ENCODE measurements at places on chromosomes 7 and 10.

DNA sequence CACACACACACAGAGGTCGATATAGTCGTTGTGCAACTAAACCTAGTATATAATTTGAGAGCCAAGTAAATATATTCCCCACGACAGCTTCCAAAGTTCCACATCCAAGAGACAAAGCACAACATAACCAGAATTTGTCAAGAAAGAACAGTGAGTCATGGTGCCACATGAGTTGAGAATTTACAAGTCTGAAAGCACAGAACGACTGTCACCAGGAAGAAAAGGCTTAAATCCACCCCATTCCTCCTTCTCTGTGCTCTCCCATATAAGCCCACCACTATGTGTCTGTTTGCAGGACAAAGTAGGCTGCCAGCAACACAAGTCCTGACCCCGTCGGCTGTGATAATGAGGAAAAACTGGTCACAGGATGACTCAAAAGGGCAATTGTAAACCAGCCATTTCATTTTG is 32.8 kb downstream of the GSAP start:
- no peak for DNase-seq

DNA sequence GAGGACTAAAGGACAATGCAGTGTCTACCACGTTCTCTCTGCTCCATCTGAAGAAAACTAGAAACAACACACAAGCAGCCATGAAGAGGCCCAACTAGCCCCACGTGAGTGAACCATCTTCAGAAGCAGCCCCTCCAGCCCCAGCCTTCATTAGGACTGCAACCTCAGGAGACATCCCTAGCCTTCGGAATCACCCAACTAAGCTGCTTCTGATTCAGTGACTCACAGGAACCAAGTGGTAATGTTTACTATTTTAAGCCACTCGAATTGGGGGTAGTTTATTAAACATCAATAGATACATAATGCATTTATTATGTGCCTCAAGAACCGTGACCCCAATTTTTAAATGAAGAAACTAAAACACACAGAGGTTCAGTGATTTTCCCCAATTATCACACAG is 22.6 kb downstream of the ARHGAP12 start:
- no peak for DNase-seq

DNA sequence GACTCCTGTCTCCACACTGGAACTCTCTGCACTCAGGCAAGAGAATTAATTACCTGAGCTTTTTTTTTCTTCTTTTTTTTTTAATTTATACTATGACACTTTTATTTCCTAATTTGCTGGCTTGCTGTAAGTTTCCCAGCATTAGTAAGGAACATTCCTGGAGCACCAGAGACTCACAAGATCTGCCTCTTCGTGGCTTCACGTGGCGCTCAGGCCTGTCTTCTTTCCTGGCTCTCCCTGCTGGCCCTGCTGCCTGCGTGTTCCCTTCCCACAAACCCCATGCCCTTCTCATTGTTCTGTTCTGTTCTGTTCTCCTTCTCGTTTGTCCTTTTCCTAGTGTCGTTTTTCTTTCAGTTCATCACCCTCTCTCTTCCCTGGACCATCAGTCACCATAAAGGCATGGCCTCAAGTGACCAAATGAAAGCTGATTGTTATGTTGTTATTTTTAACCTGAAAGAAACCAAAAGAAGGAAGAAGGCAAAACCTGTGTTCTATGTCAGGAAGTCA is 591.6 kb upstream of the PFKP start:
- no peak for DNase-seq

DNA sequence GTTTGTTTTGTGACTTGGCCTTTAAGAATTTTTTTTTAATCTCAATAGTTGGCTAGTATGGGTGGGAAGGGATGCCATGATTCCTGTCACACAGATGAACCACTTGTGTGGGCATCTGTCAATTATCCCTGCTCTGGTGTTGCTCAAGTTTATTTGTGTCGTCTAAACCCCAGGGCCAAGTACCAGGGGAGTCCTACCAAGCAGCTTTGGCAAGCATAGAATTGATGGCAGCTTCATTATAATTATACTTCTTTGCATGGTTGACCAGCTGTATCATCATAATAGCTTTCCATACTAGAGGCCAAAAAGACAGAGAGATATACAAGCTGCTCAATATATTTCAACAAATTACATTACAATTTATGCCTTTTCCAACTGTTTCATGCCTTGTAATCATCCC is 30.4 kb downstream of the SUGCT start:
- no peak for DNase-seq

DNA sequence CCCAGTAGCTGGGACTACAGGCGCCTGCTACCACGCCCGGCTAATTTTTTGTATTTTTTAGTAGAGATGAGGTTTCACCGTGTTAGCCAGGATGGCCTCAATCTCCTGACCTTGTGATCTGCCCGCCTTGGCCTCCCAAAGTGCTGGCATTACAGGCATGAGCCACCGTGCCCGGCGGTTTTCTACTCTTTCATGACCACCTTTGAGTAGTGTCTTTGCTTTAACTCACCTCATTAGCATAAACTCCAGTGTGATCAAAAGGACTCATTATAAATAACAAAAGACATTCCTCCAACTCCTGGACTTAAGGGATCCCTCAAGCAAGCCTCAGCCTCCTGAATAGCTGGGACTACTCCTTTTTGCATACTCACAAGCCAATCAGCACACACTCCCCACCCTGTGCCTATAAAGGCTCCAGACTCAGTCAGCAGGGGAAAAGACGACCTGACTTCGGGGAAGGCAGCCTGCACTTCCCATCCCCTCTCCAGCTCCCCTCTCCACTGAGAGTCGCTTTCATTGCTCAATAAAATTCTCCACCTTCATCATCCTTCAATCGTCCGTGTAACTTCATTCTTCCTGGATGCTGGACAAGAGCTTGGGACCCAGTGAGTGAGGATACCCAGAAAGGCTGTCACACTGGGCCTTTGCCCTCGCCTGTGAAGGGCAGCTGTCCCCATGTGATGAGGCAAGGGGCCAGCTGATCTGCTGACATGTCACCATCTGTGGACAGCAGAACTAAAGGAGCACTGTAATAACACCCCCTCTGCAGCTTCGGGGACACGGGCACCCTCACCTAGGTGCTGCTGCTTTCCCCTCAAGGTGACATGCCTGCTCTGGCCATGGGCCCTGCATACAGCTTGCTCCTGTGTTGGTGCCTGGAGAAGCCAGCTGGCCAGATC is 35.0 kb upstream of the EIF4H start:
- DNase-seq = no peak

GRCh38 chr10:11724938-11725776 is 17.0 kb upstream of the ECHDC3 start:
- DNase-seq = peak; percentile 77

- no peak for DNase-seq
These were observed 377.3 kb upstream of the ZMIZ1 start for GRCh38 chr10:78691301-78692030.

GRCh38 chr7:80449836-80450235 is 62.0 kb downstream of the GNAT3 start:
- no peak for DNase-seq

DNA sequence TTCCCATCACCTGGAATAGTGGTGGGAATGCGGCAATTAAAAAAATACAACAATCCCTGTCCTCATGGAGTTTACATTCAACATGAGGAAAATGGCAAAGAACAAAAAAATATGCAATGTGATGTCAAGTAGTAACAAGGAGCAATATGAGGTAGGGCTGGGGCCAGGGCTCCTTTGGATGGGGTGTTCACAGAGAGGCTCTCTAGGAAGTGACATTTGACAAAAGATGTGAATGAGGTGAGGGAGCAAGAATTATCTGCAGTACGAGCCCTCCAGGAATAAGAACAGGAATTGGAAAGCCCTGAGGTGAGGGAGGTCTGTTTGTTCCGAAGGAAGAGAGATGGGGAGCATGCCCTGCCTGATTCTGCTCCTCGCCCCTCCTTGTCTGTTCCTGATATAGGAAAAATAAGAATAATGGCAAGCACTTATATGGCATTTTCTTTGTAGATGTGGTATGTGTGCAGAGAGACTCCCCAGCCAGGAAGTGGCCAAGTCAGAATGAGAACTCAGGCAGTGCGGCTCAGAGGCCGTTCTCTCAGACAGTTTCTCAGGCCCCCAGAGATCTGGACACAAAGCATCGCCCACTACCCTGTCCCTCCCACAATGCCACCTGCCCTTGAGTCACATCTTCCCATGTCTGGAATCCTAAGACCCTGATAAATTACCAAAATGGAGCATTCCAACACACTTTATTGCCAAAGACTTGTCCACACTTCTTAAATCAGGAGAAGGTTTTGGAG is 105.6 kb downstream of the APBB1IP start:
- no peak for DNase-seq

DNA sequence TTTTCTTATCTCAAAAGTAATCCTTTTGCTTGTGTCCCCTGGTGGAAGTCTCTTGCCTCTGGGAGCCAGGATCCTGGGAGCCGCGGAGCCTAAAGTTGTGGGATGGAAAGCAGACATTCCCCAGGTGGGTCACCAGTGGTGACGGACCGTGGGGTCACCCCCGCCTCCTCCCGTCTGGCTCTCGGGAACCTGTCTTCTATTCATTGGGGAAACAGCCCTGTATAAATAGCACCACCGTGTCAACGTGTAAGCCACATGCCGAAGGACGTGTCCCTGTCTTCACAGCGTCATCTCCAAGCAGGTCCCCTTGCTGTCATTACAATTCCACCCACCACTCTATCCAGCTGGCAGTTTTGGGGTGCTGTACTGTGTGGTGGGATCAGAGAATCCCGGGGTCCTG is 87.5 kb downstream of the ELFN1 start:
- no peak for DNase-seq

GRCh38 chr7:80726666-80727065 is 88.2 kb downstream of the CD36 start:
- no peak for DNase-seq

- no peak for DNase-seq
These were observed 765.9 kb upstream of the C7orf33 start for GRCh38 chr7:147824671-147825070.

- no peak for DNase-seq
These were observed 15.3 kb downstream of the GHRHR start for GRCh38 chr7:30979027-30979426.

GRCh38 chr7:158997471-158997870 is 141.1 kb downstream of the DYNC2I1 start:
- DNase-seq = no peak

GRCh38 chr7:23058408-23059096 is 44.6 kb upstream of the HYCC1 start:
- peak; percentile 8 for DNase-seq

GRCh38 chr10:83927166-83927565 is 212.1 kb upstream of the GHITM start:
- no peak for DNase-seq

DNA sequence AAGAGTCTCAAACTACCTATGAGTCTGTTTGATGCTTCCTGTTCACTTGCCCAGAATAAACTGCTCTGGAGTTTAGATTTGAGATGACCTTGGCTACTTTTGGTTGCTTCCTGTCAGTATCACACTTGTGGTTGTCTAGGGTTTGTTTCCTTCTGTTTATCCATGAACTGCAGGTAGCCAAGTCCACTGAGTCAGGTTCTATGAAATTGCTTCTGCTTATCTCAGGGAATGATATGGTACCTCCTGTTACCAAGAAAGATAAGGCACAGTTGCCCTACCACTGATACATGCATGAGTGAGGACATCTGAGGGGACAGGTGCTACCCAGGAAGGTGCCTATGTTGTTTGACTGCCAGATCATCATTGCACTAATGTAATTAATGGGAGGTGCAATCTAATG is 15.8 kb upstream of the EEPD1 start:
- DNase-seq = no peak

GRCh38 chr7:36726311-36726710 is 2.0 kb upstream of the AOAH start:
- no peak for DNase-seq

DNA sequence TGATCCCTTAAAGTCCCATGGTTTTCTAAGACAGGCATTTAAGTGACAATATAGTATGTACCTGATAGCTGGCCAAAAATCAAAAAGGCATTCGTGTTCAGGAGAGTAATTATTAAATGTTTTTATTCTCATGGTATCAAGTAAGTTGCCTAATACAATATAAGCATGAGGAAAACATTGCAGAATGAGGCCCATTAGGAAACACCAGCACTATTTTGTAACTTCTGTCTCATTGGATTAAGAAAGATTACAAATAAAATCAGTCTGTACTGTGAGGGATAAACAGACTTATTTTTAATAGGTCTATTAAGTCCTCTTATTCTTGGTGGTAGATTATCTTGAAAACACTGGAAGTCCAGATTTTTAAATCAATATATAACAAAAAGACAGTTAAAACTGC is 110.1 kb downstream of the SNX13 start:
- no peak for DNase-seq

DNA sequence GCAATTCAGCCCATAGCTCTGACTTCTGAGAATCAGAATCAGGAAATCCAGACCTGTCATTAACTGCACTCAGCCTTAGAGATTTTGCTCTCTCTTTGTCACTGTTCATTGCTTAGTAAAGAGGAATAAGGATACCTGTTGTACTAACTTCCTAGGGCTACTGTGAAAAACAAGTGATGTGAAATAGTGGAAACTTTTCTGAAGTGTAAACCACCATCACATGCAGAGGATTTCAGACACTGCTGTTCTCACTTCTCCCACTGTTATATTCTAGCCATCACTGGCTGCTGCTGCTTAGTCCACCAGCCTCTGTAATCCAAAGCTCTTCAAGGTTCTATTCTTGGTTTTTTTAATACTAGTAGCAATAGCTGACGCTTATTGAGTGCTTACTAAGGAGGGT is 129.6 kb upstream of the CCDC6 start:
- DNase-seq = no peak

GRCh38 chr7:112252141-112252540 is 45.6 kb downstream of the ZNF277 start:
- DNase-seq = peak; percentile 58

GRCh38 chr7:99789441-99790070 is 5.6 kb upstream of the CYP3A4 start:
- DNase-seq = no peak

DNA sequence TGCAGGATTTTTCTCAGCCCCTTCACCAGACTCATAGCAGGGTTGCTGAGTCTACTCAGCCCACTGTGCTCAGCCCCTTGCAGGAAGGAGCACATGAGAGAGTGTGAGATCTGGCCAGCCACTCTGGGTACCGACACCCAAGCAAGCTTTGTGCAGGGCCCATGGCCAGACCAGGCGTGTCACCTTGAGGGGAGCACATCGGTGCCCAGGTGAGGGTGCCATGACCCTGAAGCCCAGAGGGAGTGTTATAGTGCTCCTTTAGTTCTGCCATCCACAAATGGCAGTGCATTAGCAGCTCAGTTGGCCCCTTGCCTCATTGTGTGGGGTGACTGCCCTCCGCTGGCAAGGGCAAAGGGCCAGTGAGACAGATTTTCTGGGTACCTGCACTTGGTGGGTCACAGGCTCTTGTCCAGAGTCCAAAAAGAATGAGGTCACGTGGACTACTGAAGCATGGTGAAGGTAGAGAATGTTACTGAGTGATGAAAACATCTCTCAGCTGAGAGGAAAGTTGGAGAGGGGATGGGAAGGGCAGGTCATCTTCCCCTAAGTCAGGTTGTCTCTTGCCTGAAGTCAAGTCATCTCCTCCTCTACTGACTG is 181.8 kb downstream of the MACC1 start:
- no peak for DNase-seq

- DNase-seq = no peak
These were observed 2.6 kb downstream of the AUTS2 start for GRCh38 chr7:69600710-69601519.

Measured in hippocampal formation (tissue), 2 donors.